Testis (tissue), 5 donors: ENCODE measurements at places on chromosomes 12 and 14. TPM values are rescaled to one million over a fixed set of nuclear protein-coding genes. Genes with fewer than 3 reads are reported as not detected.

DNA sequence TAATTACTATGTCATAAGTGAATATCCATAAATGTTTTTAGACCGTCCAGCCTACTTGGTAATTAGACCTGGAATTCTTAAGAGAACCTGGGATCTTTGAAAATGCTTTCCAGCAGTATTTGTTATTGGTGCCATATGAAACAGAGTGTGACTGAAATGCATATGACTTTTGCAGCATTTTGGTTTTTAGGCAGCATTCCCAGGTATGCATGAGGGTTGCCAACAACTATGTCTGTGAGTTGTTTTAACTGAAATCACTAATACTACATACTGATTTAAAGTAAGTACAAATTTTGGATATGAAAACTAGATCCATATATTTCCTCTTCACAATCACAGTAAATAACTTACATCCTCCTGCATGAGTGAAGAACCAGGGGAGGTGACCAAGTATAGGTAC, 437.7 kb upstream of the FAR2 start:
- no peak for DNase-seq

ABCD2 gene
- polyA plus RNA-seq = 0.29 TPM

GRCh38 chr14:104742586-104743455, 10.1 kb upstream of the SIVA1 start:
- DNase-seq = no peak

- DNase-seq = no peak
Measured at GRCh38 chr12:26030371-26030770, 71.9 kb downstream of the RASSF8 start.

SYCP3 gene
- 127 TPM for polyA plus RNA-seq

LMNTD1 gene
- 22.9 TPM for polyA plus RNA-seq

DNA sequence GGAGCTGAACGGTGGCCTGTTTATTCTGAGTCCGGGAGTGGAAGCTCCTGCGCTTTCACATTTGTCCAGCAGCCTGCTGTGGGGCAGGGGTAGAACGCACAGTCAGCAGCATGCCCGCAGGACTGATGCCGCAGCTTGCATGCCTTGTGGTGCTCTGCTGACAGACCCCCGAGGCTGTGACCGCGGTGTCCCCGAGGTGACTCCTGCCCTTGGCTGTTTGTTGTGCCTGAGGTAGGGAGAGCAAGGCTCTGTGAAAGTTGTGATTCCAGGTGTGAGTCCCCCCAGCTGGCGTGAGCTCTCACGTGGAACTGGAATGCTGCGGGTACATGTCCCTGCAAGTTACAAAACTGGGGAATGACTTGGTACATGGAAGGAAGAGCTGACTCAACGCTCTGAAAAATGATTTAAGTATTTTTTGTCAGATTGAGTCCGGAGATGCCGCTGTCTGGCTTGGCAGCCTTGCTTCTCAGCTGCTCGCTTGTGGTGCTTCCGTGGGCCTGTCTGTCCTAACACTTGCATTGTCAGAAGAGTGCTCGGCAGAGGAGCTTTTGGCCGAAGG, 18.1 kb downstream of the MLXIP start:
- no peak for DNase-seq
